Stimulated activated CD8-positive, alpha-beta memory T cell treated with anti-CD3 and anti-CD28 coated beads, Interleukin-7, amount 100 ng/mL, for 1 hour (primary cell): ENCODE measurements at places on chromosomes 13 and 19.

DNA sequence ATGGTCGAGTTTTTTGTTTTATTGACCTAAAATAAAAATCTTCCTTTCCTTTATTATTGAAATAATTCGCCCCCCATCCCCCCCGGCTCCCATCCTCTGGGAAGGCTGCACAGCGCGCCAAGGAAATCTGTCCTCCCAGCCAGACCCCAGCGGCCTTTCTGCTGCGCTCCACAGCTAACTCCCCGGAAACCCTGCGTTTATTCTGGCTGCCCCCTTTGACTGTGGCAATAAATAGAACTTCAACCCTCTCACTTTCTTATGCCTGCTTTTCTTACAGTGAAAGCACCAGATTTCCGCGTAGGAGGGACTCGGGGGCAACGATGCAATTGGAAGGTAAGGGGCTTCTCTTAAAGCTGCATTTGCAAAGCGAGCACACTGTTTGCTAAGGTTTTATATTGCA lies 9.7 kb upstream of the C19orf12 start:
- no peak for DNase-seq

DNA sequence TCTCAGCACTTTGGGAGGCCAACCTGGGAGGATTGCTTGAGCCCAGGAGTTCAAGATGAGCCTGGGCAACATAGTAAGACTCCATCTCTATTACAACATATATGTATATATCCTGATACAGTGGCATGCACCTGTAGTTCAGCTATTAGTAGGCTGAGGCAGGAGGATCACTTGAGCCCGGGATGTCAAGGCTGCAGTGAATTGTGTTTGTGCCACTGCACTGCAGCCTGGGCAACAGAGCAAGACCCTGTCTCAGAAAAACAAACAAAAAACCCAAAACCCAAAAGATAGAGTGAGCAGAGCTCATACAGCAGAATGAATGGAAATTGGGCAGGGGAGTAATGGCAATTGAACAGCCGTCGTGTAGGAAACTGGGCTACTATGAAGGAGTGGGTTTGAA lies 17.3 kb upstream of the SHKBP1 start:
- no peak for DNase-seq

DNA sequence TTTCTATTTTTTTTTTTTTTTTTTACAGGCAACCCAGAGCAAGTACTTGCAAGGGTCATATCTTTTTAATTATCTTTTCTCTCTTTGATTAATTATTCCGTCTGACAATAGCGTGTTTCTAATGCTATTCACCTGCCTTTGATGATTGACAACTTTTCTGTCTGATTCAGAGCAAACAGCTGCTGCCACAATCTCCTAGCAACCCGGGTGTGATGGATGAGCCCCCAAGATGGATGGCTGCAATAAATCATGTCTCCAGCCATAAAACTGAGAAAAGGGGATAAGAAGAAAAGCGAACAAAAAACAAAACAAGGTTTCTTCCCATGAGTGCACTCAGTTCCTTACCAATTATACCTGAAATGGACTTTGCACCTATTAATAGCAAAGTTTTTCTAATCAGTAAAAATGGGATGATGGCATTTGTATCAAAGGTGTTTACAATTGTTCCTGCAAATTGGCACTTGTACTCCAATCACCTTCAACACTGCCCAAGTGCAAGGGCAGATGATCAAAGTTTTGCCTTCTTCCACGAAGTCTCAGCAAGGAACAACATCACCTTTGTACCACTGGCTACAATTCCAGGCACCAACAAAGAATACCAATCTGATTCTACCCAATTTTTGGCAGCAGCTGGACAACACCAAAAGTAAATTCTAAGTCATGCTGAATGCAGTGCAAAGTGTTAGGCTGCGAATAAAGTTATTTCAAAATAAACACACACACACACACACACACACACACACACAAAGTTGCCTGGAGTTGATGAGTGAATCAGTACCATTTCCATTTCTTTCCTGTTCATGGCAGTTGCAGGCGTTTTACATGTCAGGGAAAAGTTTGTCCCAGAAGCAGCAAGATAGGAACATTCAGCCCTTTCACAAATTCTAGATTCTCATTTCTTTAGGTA lies 12.0 kb downstream of the TSHZ3 start:
- DNase-seq = no peak

DNA sequence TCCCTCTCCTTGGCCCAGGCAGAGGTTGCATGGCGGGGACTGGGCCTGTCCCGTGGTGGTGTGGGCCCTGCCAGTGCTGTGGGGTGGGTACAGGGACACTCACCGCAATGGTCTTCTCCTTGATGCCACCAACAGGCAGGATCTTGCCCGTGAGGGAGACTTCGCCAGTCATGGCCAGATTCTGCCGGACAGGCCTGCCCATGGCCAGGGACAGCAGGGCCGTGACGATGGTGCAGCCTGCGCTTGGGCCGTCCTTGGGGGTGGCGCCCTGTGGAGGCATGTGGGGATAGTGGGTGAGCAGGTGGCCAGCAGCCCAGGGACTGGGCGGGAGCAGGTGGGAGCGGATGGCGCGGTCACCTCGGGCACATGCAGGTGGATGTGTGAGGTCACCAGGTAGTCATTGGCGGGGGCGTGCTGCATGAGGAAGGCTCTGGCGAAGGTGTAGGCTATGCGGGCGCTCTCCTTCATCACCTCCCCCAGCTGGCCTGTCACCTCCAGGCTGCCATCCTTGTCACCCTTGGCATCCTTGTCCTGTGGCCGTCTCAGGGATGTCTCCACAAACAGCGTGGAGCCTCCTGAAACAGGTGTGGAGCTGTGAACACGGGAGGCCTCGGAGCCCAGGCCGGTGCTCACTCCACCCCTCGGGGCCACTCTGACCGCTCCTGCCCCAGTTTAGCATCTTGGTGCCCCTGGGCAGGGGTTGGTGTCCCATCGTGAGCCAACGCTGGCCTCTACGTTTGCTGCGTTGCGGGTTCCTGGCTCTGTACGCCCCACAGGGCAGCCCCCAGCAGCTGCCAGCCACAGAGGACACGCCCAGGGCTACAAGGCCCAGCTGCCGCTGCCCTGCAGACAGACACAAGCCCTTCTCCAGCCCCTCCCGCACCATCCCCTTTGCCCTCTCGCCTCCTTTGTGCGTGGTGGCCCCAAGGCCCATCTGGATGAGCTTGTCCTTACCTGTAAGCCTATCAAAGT lies 3.4 kb downstream of the RPL36 start:
- DNase-seq = no peak

DNA sequence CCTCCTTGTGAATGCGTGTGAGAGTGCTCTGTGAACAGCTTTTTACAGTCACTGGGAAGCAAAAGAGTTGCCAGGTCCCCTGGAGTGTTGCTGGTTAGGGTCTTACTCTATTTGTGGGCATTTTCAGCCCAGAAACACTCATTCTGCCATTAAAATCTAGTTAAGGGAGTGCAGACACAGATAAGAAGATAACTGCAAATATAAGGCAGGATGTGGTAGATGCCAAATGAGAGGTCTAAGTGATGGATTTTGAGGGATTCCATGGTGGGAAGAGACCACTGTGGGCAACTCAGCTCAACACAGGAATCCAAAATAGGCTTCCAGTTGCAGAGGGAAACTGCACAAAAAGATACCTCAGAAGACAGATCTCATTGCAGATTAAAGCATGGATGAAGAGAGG lies 54.5 kb upstream of the KL start:
- DNase-seq = no peak

DNA sequence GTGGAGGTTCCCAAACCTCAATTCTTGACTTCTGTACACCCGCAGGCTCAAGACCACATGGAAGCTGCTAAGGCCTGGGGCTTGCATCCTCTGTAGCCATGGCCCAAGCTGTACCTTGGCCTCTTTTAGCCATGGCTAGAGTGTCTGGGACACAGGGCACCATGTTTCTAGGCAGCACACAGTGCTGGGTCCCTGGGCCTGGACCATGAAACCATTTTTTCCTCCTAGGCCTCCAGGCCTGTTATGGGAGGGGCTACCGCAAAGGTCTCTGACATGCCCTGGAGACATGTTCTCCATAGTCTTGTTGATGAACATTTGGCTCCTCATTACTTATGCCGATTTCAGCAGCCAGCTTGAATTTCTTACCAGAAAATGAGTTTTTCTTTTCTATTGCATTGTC lies 701.4 kb downstream of the FGF9 start:
- no peak for DNase-seq

GRCh38 chr13:66137384-66137783 lies 1092.8 kb downstream of the PCDH9 start:
- no peak for DNase-seq

GRCh38 chr13:98143601-98144026 lies 720 bp downstream of the FARP1 start:
- no peak for DNase-seq

GRCh38 chr13:83340170-83340569 lies 542.1 kb downstream of the SLITRK1 start:
- no peak for DNase-seq

GRCh38 chr13:50587645-50588373 lies 255.7 kb downstream of the DLEU7 start:
- no peak for DNase-seq

- no peak for DNase-seq
These were observed 19.9 kb downstream of the ZSWIM9 start for GRCh38 chr19:48190288-48190884.
